AG04450 (cell line): ENCODE measurements at places on chromosomes 2 and 18. TPM values are rescaled to one million over a fixed set of nuclear protein-coding genes. Genes with fewer than 3 reads are reported as not detected.

Gene EGR4
- not detected in 2 replicates for polyA plus RNA-seq

Gene COLEC12
- polyA plus RNA-seq = 10.4 and 10.9 TPM in 2 replicates

Gene SP140
- 0.73 and 1.5 TPM in 2 replicates for polyA plus RNA-seq

Gene B3GNT7
- polyA plus RNA-seq = 0.02 and 0.06 TPM in 2 replicates

Gene RDH14
- 19.5 and 25.1 TPM in 2 replicates for polyA plus RNA-seq

Gene BOK
- 18.6 and 28.0 TPM in 2 replicates for polyA plus RNA-seq

Gene FZD7
- polyA plus RNA-seq = 40.6 and 42.9 TPM in 2 replicates

Gene UPP2
- not detected in 2 replicates for polyA plus RNA-seq

Gene DSG1
- not detected in 2 replicates for polyA plus RNA-seq

DNA sequence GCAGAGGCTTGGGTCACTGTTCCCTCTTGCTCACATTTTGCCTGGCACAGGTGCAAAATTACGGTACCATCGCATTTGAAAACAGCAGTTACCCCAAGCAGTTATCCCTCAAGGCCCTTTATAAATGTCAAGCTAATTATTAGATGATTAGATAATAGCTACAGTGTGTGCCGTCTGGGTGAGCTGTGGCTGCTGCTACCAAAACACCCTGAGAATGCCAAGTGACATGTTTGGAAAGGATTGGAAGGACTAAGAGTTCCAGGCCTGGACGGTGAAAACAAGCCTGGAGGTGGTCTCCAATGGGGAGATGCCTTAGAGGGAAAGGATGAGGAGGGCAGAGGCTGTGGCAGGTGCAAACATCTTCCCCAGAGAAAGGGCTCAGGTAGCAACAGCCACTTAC is 120.6 kb downstream of the CAPN13 start:
- no peak for DNase-seq

GRCh38 chr2:231563378-231563961 is 29.2 kb upstream of the TEX44 start:
- DNase-seq = peak; percentile 18

GRCh38 chr18:65124633-65125032 is 626.2 kb upstream of the CDH7 start:
- DNase-seq = no peak

- DNase-seq = no peak
Observed at GRCh38 chr18:10526561-10526949, 728 bp downstream of the NAPG start.

GRCh38 chr2:236173036-236173728 is 5.0 kb upstream of the GBX2 start:
- DNase-seq = no peak

DNA sequence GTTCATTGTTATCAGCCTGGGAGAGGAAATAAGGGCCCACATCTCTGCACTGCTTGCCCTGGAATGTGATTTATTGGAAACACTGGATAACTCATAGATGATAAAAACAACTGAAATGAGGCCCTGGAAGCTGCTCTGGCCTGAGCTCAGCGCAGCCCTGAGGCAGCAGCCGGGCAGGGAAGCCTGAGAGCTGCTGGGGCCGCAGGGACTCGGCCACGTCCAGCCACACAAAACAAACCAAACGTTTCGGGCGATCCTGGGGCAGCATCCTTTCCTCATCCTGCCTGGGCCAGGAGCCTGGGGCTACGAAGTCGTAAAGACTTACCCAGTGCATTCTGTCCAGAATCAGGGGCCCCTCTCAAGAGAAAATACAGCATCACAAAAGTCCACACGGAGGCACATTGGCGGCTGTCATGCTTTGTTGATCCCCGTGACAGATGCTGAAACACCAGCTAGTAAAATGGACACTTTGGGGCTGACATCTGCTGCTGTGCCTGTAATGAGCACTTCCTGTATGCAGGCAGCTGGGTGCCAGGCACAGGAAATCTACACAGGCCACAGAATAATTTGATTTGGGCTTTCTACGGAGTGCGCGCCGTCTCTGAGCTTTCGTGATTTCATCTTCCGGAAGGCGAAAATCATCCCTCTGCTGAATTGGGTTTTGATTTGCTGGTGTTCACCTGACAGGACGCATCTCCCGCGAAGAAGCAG is 250.6 kb downstream of the EIPR1 start:
- DNase-seq = no peak

DNA sequence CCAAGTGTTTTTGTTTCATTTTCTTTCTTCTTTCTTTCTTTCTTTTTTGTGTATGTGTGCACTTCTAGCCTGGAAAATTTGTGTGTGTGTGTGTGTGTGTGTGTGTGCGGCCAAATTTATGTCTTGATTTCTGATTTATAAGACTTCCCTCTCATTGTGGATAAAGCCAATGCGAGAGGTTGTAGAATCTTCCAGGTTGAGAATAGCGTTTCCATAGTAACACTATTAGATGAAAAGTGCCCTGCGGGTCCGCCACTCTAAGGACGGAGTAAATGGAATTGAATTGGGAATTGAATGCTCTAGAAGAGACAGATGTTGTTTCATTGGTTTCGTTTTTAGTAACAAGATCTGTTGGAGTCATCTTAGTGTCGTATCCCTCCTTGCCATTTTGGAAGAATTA is 81.6 kb downstream of the MEIS1 start:
- DNase-seq = no peak

GRCh38 chr2:42192652-42193566 is 23.8 kb downstream of the EML4 start:
- DNase-seq = no peak

- DNase-seq = no peak
Observed at GRCh38 chr18:57561728-57562423, 24.6 kb downstream of the FECH start.

DNA sequence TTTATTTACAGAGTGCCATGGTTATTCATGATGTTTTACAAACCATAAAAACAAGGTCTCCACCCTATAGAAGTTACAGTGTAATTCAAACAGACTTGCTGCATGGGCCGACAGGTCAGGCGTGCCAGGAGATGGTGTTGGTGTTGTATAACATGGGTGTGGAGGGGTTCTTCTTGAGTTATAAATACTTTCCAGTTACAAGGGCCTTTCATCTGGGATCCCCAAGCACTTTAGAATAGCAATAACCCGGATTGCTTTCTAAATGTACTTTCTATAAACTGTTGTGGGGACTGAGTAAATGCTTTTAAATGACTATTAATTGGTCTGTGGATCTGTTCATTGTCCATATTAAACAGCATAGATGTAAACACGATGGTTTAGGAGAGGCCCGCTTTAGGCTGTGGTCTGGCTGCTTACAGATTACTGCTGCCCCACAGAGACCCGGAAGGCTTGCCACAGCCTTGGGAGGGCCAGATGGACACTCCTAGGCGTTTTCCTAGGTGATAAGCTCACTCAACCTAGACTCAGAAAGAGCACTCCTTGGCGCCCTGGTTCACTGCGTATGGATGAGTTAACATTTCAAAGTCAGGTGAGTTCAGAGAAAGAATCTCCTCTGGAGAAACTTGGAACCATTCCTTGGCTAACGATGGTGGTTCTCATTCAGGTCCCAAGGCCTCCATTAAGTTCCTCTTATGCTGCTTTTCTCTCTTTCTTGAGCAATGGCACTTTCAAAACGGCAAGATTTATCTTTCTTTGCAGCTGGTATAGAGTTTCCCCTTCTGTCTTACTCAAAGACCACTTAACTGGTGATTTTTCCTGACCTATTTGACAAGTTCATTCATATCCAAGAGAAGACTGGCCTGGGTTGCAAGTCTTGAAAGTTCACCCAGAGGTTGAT is 3.6 kb upstream of the KIAA2012 start:
- no peak for DNase-seq

GRCh38 chr2:177745531-177745930 is 327.0 kb downstream of the PDE11A start:
- DNase-seq = no peak
